ENCODE measurements at places on chromosomes 16 and 17.

- DNase-seq = no peak
Observed at GRCh38 chr16:11752856-11753255, 10.2 kb upstream of the TXNDC11 start.

- no peak for DNase-seq
Observed at GRCh38 chr16:54822492-54822891, 108.2 kb upstream of the IRX5 start.

- DNase-seq = no peak
Observed at GRCh38 chr17:49509588-49509917, 14.5 kb downstream of the NGFR start.

GRCh38 chr16:68768771-68769170 is 31.7 kb downstream of the CDH1 start:
- DNase-seq = no peak

GRCh38 chr17:63934183-63935112 is 2.3 kb upstream of the CD79B start:
- DNase-seq = no peak

DNA sequence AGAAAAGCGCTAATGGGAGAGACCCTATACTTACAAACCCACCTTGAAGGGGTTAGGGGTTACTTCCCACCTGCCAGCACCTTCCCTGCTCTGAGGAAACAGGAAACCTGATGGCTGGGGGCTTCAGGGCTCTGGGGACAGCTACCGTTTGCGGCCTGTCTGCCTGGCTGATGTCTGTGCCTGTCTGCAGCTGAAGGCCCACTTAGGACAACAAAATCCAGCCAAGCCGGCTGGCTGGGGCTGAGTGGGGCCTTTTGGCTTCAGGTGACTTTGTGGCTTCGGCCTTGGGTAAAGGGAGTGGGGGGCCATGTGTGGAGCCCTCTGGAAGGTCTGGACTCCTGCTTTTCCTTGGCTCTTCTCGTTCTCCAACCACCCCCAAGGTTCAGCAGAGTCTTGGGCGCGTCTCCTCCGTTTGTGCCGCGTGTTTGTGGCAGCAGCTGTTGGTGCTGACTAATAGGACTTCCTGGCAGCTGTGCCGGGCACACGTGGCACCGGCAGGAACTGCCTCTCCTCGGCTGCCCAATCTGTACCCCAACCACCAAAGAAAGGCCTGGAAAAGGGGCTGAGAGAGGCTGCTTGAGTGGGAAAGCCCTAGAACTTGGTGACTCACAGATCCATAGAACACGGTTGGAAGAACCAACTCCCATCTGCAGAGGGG is 186.7 kb downstream of the MSI2 start:
- peak; percentile 80 for DNase-seq
